ENCODE measurements at places on chromosomes 2 and 18.
A peak's percentile ranks its signal among the peaks of the same experiment; 100 is the strongest.

GRCh38 chr2:110865188-110865587, 132.8 kb downstream of the ACOXL start:
- no peak for DNase-seq

DNA sequence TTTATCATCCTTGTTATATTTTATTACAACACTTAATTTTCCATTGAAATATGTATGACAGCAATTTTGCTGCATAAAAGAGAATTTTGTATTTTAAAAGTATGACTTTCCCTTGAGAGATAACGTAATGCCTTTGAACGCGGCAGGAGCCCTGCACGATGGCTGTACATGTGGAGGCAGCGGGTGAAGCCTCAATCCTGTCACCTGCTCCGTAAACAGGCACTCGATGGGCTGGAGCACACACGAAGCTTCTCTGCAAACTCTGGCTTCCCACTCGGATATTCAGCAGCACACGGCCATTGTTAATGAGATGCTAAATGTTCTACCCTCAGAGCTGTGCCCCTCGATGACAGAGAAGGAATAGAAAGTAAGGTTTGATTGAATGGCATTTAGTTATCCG, 184.4 kb downstream of the RTP5 start:
- no peak for DNase-seq

GRCh38 chr2:39762448-39762847, 16.6 kb downstream of the THUMPD2 start:
- DNase-seq: no peak

DNA sequence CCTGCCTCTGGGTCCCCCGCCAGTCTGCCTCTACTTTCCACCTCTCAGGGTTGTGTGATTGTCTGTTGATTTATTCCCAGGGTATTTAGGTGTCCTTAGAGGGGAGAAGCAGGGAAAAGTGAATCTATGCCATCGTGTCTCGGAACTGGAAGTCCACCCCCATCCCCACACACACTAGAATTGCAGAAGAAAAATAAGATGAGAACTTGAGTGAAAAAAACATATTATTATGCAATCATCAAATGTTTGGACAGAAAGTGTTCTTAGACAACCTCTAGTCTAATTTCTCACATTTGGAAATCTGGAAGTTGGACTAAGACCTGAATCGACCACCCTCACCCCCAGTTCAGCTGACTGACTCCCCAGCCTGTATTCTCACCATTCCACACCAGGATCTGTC, 14.1 kb upstream of the CASP8 start:
- DNase-seq: no peak

DNA sequence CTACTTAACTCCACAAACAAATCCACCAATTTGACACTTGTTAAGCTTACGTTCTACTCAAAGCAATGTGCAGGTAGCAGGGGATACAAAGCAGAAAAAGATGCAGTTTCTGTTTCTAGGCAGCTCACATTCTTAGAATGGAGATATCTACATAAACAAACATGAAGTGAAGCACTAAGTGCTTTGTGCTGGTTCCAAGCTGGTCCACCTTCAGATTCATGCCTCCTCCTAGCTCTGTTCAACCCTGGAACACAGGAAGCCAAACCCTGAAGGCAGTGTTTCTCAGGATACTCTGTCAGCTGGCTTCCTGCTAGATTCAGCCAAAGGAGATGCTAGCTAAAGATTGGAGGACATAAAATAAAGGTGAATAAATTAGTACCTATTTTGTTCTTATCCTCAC, 55.3 kb upstream of the NOL4 start:
- no peak for DNase-seq

GRCh38 chr18:68769461-68769860, 28.4 kb upstream of the CCDC102B start:
- DNase-seq: no peak

DNA sequence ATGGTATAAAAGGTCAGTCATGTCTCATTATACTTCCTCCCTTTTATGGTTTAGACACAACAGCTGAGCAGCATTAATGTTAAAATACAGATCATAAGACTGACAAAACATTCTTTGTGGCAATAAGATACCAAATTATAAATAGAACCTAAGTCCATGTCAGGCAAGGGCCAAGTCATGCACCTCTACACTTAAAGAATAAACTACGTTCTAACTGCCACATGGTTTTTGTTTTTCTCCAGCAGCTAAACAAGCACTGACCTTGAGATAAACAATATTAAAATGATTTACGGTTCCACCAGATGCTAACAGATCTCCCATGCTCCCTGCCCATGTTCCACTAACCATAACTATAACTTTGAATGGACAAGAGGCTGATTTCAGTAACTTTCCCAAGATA, 368.6 kb upstream of the TFPI start:
- no peak for DNase-seq

GRCh38 chr2:207258263-207258991, 92.7 kb upstream of the KLF7 start:
- DNase-seq: peak; percentile 41

- DNase-seq: no peak
Observed at GRCh38 chr2:156472686-156473085, 36.5 kb downstream of the GPD2 start.

DNA sequence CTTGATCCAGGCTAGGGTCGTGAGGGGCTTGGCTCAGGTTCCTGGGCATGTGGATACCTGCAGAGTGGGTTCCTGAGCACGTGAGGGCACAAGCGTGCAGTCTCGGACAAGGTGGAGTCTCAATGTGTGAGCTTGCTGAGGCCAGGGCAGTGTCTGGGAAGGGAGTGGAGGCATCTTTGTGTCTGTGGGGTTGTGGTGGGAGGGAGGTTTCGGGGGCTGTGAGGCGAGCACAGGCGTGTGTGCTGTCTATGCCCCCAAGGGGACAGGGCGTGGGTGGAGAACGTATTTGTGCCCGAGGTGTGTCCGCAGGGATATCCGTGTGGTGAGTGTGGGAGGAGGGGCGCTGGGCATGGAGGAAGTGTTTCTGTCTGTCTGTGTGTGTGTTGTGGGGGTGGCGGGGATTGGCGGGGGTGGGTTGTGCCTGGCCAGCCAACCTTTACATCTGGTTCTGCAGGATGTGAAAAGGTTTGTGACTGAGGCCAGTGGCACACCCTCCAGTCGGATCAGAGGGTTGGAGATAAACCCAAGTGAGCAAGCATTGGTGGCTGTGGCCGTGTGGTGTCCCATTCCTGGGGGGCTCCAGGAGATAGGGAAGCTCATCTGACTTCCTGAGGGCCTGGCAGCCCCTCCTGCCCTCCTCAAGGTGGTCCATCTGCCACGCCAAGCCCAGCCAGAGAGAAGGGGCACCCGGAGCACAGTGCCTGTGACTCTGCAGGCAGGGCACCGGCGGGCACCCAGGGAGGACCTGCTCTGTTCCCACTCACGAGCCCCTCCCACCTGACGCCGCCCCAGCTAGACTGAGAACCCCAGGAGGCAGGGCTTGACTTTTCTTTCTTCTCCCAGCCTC, 57.1 kb downstream of the ZFP36L2 start:
- no peak for DNase-seq

DNA sequence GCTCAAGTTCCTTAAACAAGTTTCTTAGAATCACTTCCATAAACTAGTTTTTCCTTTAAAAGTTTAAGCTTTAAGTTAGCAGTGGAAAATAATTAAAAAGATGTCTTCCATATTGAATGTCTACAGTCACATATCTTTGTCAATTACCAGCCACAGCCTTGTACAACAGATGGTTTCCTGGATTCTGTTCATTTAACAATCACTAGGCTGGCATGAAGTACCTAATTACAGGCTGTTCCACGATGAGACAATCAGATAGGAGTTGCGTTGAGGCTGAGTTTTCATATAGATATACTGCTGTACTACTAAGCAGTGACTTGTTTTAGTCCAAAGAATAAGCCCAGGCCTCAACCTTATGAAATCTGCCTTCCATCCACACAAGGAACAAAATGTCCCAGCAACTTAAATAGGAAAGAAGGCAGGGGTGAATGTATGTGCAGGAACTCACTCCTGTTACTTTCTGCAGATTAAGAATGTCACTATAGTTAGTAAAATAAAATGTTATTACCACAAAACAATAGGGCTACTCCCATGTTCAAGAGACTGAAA, 131.0 kb downstream of the ZAP70 start:
- no peak for DNase-seq

DNA sequence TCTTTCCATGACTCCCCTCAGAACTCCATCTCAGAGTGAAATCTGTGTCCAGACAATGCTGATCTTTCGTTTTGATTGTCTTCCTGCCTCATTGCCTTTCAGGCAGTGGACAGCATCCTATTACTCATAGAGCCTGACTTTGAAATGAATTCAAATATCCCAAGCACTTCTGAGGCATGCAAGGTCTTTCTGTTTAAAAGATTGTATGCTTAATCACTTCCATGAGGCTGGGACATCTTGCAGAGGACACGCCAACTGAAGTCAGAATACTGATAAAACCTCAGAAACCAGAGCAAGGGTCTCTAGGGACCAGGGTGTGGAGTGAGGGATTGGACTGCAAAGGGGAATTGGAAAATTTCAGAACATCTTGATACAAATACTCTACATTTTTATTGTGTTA, 836.5 kb upstream of the ID2 start:
- no peak for DNase-seq

- no peak for DNase-seq
Observed at GRCh38 chr18:11719621-11720020, 30.6 kb downstream of the GNAL start.

- no peak for DNase-seq
Observed at GRCh38 chr2:121541495-121541894, 10.8 kb downstream of the RNU4ATAC start.

DNA sequence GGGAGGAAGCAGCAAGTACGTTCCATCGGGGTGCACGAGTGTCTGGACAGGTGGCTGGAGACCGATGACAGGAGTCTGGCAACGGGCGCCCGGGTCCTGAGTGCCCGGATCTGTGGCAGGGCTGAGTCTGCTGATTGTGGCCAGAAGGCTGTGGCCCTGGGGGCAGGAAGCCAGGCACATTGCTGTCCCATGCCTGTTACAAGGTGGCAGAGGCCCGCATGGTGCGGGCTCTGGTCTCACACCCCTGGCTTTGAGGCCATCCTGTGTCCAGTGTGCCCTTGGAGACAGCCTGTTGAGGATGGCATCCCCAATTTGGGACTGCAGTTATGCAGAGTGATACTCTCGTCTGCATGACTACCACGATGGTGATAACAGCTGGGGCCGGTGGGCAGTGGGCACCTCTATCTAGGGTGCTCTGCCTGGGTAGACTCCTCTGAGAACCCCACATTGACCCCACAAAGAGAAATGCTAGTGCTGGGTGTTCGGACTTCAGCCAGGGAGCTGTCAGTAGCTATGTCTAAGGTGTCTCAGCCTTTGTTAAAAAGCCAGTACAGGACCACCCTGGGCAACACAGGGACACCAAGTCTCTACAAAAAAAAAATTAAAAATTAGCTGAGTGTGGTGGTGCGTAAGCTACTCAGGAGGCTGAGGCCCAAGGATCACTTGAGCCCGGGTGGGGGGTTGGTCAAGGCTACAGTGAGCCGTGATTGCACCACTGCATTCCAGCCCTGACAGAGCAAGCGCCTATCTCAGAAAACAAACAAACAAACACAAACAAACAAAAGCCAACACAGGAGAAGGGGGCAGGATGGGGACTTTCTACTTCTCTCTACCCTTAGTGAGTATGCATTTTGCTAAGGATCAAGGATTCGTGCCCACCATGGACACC, 88.3 kb downstream of the RHOB start:
- DNase-seq: no peak

DNA sequence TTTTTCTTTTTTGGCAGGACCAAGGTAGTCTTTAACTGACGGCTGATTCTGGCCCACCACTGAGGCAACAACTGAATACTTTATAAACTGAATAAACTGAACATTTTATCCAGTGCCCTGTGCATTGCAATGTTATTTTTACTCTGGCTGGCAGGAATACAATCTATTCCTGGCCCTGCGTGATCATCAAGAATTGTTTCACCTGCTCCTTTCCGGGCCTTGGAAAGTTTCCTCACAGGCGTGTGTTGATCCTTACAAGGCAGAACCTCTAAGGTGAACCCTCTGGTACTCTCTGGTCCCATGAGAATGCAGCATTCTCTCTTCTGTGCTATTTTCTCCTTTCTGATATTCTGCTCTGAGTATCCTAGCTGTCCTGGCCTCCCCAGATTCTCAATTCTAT, 113.7 kb upstream of the KLHL29 start:
- DNase-seq: no peak

- DNase-seq: no peak
Observed at GRCh38 chr2:240790370-240791220, 29.4 kb downstream of the KIF1A start.

DNA sequence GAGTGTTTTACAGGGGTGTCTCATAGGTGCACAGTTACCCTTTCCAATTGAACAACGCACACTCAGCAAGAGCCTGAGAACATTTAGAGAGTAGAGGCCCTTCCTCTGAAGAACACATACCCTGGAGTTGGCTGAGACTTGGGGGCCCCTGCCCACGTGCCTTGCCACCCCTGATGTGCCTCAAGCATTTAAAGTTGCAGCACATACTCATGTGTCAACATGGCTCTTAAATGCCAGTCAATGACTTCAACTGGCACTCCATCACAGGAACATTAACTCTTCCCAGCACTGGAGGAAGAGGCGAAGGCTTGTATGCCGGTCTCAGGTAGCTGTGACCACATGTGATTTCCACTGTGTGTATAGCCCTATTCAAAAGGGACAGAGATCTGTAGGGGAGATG, 57.4 kb downstream of the SPRED2 start:
- no peak for DNase-seq

DNA sequence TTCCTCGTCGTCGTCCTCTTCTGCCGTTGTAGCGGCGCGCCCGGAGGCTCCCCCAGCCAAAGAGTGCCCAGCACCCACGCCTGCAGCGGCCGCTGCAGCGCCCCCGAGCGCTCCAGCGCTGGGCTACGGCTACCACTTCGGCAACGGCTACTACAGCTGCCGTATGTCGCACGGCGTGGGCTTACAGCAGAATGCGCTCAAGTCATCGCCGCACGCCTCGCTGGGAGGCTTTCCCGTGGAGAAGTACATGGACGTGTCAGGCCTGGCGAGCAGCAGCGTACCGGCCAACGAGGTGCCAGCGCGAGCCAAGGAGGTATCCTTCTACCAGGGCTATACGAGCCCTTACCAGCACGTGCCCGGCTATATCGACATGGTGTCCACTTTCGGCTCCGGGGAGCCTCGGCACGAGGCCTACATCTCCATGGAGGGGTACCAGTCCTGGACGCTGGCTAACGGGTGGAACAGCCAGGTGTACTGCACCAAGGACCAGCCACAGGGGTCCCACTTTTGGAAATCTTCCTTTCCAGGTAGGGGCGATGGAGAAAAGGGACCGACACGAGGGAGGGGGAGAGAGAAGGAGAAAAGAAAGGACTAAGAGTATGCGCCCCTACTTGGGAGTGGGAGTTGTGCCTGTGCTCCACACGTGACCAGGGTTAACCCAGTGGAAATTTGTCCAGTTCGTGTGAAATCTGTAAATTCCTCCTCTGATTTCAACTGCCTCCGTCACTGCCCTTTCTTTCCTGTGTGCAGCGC, 800 bp downstream of the HOXD13 start:
- DNase-seq: no peak

GRCh38 chr2:207746131-207746530, 23.6 kb downstream of the FZD5 start:
- peak; percentile 46 for DNase-seq

DNA sequence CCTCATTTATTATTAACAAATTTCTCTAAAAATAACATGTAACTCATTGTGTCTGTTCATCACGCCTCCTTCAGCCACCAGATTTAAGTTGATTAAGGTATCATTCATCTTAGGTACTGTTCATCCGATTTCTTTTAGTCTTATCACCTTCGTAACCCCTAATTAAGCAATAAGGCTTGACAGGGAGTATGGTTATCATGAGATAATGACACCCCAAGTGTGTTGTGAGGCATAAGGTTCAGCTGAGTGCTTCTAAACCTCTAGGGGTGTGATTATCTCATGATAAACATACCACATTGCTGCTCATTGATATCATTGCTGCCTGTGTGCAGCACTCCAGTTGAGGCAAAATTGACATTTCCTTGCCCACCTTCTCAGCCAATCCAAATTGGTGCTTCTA, 158.9 kb upstream of the BOD1L2 start:
- no peak for DNase-seq

Data from NCI-H1092 treated with DMSO at 0.1 percent for 48 hours (cell line).